ENCODE measurements at places on chromosomes 2 and 18. TPM values are rescaled to one million over a fixed set of nuclear protein-coding genes. Genes with fewer than 3 reads are reported as not detected.

ADRA2B gene
- not detected for total RNA-seq

SERPINB5 gene
- total RNA-seq = 0.29 TPM

TFPI gene
- total RNA-seq = 135 TPM

TUBB8B gene
- not detected for total RNA-seq
